D721Med (cell line): ENCODE measurements at places on chromosomes 1 and 21.

DNA sequence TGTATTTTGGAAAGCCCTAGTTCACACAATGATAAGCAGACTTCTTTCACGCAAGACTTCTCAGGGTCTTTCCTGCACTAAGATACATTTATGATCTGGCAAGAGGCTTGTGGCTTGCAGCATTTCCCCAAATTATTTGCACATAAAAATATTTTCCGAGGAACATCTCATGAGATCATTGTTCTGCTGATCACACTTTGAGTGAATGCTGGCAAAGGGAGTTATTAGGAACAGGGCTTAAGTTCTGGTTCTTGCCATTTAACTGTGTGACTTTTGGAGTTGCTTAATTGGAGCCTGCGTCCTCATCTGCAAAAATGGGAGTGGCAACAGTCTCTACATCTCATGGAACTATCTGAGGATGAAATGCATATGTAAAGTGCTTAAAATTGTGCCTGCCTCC, 50.2 kb downstream of the GADD45A start:
- DNase-seq = no peak

DNA sequence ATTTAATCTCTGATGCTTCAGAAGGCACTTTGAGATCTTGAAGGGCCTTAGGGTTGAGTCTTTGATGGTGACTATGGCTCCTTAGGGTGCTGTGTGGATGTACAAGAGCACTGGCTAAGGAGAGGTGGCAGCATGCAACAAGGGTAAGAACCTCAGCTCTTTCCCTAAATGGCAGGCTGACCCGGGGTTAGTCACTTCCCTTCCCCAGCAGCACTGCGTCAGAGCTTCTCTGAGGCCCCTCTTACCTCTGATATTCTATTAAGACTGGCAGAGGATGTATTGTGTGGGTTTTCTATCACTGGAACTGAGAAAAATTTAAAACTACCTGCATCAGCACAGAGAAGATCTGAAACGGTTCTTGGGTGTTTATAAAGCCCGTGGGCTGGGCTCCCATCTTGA, 11.8 kb downstream of the C1orf116 start:
- DNase-seq = no peak

DNA sequence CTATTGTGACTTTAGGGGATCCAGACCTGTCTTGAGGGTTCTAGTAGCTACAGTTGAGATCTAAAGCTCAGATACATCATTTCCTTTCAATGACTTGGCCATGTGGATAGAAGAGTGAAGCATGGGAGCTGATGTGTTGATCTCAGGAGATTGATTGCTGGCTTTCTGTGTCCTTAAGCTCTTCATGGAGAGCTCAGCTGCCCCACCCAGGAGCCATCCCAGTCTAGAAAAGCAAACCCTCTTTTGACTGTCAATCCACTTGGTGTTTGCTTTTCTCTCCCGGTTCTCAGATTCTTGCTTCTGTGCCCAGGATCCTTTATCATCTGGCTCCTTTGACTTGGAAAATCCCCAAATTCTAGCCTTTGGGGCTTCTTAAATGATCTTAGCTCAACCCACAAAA, 87.2 kb downstream of the ATP1A1 start:
- no peak for DNase-seq

DNA sequence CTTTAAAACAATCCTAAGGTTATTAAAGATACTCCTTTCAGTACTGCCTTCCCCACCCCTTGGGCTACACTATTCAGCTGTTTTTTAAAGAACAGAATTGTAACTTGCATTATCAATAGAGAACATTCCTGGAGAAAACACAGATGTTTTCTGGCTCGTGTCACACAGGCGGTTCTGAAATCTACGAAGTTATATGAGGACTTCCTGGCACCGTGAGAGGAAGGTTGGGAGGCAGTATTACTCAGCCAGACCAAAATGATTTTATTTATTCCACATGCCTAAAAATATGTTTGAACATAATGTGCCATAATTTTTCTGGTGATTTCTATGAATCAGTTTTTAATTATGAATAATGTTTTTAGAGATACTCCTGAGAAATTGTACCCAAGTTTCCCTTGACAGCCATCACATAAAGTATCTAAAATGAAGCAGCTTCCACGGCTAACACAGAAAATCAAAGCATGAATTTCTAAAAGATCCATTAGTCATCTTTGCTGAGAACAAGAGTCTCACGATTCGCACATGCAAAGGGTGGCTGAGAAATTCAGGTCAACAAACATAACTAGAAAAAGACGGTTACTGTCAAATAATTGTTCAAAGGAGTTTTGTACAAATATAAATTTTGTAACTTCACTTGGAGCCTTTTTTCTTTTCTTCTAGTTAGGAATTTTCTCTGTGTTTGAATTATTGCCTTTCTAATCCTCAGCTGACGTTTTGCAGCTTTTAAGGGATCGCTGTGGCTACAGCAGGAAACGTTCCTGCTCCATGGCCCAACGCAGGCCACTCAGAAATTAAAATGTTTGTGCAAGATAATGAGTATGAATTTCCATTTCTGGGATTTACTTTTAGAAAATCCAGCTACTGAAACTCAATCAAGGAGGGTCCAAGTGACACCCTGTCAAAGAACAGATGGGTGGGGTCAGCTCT, 8.0 kb upstream of the SIM2 start:
- DNase-seq = no peak

- no peak for DNase-seq
Measured at GRCh38 chr1:52238474-52238873, 96.6 kb downstream of the ZFYVE9 start.

- DNase-seq = no peak
Measured at GRCh38 chr1:90558754-90559378, 158.2 kb downstream of the BARHL2 start.
